Activated naive CD4-positive, alpha-beta T cell treated with anti-CD3 and anti-CD28 coated beads for 36 hours (primary cell): ENCODE measurements at places on chromosomes 2 and 18.

GRCh38 chr2:144201126-144201525 lies 318.8 kb downstream of the ZEB2 start:
- no peak for DNase-seq

DNA sequence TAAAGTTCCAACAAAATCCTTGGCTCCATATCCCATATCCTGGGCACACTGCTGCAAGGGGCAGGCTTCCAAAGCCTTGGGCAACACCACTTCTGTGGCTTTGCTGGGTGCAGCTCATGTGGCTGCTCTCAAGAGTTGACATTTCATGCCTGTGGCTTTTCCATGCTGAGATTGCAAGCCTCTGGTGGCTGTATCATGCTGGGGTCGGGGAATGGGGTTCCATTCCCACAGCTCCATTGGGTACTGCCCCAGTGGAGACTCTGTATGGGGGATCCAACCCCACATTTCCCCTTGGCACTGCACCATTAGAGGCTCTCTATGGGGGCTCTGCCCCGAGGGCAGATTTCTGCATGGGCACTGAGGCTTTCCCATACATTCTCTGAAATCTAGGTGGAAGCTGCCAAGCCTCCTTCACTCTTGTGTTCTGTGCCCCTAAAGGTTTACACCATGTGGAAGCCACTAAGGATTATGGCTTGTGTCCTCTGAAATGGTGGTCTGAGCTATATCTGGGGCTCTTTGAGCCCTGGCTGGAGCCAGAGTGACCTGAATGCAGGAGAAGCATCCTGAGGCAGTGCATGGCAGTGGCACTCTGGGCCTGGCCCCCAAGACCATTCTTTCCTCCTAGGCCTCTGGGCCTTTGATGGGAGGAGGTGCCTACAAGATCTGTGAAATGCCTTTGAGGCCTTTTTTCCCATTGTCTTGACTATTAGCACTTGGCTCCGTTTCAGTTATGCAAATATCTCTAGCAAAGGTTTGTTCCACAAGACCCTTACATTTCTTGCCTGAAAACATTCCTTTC lies 107.9 kb downstream of the PTGR3 start:
- no peak for DNase-seq

DNA sequence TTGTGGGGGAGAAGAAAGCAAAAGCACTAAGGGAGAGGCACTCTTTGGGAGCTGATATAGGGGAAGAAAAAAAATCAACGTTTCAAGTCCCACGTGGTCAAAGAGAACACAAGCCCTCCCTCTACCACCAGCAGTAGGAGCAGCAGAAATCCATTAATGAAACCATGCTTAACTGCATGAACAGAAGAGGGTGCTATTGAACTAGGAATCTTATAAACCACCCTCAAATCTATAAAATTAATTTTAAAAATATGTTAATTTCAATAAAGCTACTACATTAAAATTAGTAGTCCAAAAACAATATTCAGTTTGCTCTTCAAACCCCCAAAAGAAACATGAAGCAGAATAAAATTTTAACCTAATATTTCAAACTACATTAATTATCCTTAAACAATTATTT lies 147.8 kb downstream of the TMEM18 start:
- no peak for DNase-seq

DNA sequence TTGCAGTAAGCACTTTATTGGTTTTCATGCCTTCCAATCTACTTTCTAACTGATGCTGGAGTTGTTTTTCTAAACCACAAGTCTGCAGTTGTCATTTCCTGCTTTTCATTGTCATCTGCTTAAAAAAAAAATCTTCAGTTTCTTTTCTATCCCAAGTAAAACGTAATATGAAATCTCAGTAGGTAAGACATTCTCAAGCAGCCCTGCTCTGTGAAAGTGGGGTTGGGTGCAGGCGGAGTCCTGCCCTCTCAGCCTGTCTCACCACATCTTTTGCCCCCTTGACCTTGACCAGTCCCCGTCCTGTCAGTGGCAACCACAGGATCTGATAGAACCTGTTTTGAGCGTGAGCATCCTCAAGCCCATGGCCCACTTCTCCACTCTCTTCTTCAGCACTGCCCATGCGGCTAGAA lies 80.0 kb upstream of the CPO start:
- peak; percentile 31 for DNase-seq

DNA sequence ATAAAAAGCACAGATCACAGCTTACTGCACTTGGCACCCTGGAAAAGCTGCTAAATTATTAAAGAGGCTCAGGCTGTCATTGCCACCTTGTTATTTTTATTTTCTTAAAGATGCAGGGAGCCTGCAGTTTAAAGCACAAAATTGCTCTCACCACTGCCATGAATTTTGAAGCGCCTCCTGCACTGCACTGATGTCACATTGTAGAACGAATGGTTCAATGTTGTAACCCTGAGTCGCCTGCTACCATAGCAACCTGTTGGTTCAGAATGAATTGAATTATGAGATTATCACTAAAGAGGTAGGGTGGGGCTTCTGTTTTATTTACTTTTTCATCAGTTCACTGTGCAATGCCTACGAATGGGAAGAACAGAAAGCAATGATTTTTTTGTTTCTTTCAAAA lies 16.5 kb downstream of the SCG2 start:
- DNase-seq: no peak

- DNase-seq: no peak
Measured at GRCh38 chr2:85397925-85398331, 12.2 kb downstream of the CAPG start.

GRCh38 chr2:117379928-117380327 lies 434.6 kb upstream of the DDX18 start:
- DNase-seq: no peak

GRCh38 chr2:128986867-128987268 lies 668.2 kb upstream of the HS6ST1 start:
- no peak for DNase-seq

GRCh38 chr2:19810148-19810547 lies 91.6 kb downstream of the TTC32 start:
- DNase-seq: no peak

DNA sequence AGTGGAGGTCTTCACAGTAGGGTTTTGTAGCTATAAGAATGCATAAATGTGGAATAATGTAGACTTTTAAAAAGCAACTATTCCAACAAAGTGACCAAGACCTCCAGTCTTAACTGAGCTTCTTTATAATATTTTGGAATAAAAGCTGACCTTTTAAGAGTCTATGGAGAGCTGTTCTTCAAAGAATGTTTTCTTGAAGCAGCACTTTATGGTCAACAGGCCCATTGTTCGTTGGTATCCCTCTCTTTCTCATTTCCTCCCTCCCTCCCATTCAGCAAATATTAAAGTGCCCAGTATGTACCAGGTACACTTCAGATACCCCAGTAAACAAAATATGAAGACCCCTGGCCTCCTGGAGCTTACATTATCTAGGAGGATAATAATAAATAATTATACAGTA lies 140.1 kb upstream of the SMAD7 start:
- DNase-seq: no peak

GRCh38 chr2:236712961-236713673 lies 143.5 kb downstream of the ACKR3 start:
- no peak for DNase-seq

GRCh38 chr2:78455586-78455985 lies 569.9 kb upstream of the REG3G start:
- DNase-seq: no peak

GRCh38 chr2:16755442-16755841 lies 89.8 kb upstream of the CYRIA start:
- DNase-seq: no peak

DNA sequence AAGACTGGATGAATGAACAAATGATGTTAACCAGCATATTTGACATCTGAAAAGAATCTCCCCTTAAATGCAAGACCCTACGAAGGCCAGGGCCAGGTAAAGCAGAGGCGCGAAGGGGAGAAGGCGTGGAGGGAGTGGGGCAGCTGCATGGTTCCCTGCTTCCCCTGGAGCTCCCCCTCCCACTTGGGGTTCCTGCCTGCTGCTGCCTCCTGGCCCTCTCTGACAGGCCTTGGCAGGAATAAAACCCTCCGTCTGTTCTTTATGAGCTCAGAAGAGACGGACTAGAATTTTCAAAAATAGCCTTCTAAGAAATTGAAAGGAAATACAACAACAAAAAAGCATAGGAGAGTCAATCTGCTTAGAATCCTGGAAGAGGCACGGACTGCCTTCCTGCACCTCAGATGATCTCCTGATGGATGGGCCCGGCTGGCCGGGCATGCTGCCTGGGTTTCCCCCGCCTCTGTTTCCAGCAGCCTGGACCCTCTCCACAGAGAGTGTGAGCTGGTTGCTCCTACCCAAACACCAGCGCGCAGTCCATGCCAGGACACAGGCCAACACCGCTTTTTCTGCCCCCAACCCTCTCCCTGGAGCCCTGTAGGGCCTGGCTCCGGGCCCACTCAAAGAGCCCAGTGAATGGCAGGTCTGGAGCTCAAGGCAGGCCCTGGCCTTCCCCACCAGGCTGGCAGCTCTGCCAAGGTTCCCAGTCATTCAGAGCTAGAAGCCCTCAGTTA lies 23.9 kb downstream of the CFAP65 start:
- no peak for DNase-seq

- DNase-seq: no peak
Measured at GRCh38 chr2:27162151-27163121, 13.6 kb downstream of the TCF23 start.

GRCh38 chr2:203948733-203949132 lies 12.2 kb downstream of the ICOS start:
- no peak for DNase-seq

DNA sequence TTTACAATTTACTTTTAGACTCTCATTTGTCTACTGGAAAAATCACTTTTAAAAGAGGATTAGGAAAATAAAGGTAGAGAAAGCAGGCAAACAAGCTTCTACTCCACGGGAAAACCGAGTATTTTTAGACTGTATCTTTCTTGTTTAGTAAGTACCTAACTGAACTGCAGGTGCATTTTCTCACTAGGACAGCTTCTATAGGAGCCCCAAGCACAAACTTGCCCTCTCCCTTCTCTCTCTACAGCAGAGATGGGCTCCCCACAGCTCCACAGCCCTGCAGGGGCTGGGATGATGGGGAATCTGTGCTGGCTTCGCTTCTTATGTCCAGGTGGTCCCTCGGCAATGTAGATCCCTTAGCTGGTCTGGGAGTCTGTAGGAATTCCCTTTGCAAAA lies 16.2 kb downstream of the PSTPIP2 start:
- DNase-seq: no peak

- DNase-seq: no peak
Measured at GRCh38 chr2:1708476-1709334, 35.6 kb downstream of the PXDN start.
